ENCODE measurements at places on chromosomes 4 and X. TPM values are rescaled to one million over a fixed set of nuclear protein-coding genes. Genes with fewer than 3 reads are reported as not detected.
A peak's percentile ranks its signal among the peaks of the same experiment; 100 is the strongest.

The CNGA1 gene
- total RNA-seq, result 1.9 TPM

The TMEM47 gene
- total RNA-seq, result 41.2 TPM

- H3K27ac ChIP-seq, result peak overlapping the region; percentile 74
- no peak overlapping the region for H3K4me3 ChIP-seq
- no peaks in the 10 kb centered on the region for H3K27me3 ChIP-seq
- peaks cover 37% of the 10 kb centered on the region for H3K36me3 ChIP-seq
- no peaks in the 10 kb centered on the region for H3K4me1 ChIP-seq
- no peak for DNase-seq
Measured at GRCh38 chr4:878796-879728, 53.1 kb downstream of the GAK start.

GRCh38 chr4:51909236-51909703 lies 66.3 kb downstream of the DCUN1D4 start:
- no peak overlapping the region for H3K27ac ChIP-seq
- H3K4me1 ChIP-seq, result no peaks in the 10 kb centered on the region
- no peak overlapping the region for H3K4me3 ChIP-seq
- peaks cover 85% of the 10 kb centered on the region for H3K36me3 ChIP-seq

GRCh38 chr4:141654098-141654497 lies 17.7 kb downstream of the IL15 start:
- H3K27me3 ChIP-seq, result no peaks in the 10 kb centered on the region
- DNase-seq, result peak; percentile 58
- H3K4me1 ChIP-seq, result peaks cover 32% of the 10 kb centered on the region
- no peaks in the 10 kb centered on the region for H3K36me3 ChIP-seq
- no peak overlapping the region for H3K27ac ChIP-seq
- H3K4me3 ChIP-seq, result no peak overlapping the region

GRCh38 chrX:150506020-150506419 lies 62.4 kb upstream of the MTM1 start:
- no peak for DNase-seq
- peaks cover 13% of the 10 kb centered on the region for H3K4me1 ChIP-seq
- H3K27me3 ChIP-seq, result no peaks in the 10 kb centered on the region
- no peaks in the 10 kb centered on the region for H3K36me3 ChIP-seq
- H3K4me3 ChIP-seq, result no peak overlapping the region

DNA sequence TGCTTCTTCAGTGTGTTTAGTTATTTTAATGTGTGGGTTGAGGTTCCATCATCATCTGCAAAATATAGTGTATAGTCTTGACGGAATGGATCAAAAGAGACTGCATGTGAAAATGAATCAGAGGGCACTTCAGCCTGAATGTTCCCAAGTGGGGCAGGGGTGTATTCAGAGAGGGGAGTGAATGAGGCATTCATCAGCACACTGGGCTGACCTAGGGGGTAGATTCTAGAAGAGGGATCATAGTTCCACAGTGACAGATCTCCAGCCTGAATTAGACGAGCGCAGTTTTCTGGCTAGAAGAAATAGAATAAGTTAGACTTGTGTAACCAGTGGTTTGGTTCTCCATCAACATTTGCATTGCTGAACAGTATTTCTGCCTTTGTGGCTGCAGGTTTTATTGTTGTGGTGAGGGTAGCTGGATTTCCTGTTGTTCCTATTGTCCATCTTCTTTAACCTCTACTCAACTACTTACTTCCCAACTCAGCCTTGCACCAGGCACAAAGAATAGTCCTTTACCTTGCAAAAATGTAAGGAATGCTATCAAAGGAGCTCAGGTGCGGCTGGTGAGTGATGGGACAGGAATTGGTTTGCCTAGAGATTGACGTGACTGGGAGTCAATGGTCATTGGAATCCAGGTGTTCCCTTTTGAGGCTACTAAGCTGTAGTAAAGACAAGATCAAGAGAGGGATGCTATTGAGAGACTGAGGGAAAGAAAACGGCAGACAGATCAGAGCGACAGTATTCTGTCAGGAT lies 50.9 kb downstream of the NAP1L5 start:
- no peak overlapping the region for H3K27ac ChIP-seq
- H3K27me3 ChIP-seq, result no peaks in the 10 kb centered on the region
- no peaks in the 10 kb centered on the region for H3K36me3 ChIP-seq
- DNase-seq, result no peak
- no peak overlapping the region for H3K4me3 ChIP-seq
- peaks cover 17% of the 10 kb centered on the region for H3K4me1 ChIP-seq

DNA sequence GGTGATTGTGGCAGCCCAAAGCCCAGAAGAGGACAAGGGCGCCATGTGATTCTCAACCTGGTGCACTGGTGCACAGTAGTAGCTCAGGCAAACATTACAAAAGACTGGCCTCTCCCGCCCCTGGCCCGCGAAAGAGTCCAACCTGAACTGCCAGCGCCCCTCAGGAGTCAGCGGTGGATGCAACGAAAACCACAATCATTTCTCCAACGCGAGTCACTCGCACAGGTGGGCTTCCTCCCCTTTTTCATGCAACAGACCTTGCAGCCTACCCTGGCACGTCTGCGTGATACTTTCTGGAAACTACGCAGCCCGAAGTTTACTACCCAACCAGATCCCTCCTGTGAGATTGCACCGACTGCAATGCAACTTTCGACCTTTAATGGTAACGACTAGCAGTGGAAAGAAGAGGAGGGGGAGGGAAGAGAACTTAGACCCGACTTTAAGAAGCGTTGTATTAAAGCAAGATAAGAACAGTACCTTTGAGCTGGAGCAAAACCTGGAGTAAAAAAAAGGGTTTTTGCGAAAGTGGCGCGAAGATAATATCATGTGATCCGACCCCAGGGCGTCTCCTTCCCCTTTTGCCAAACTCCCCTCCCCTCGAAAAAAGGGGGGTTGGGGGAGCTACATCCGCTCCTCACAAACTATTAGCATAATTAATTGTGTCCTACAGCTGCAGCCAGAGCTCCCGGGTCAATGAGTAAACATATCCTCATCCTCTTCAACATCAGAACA lies 63.3 kb upstream of the CCDC160 start:
- no peaks in the 10 kb centered on the region for H3K27me3 ChIP-seq
- H3K36me3 ChIP-seq, result no peaks in the 10 kb centered on the region
- no peak for DNase-seq
- no peaks in the 10 kb centered on the region for H3K4me1 ChIP-seq
- H3K27ac ChIP-seq, result no peak overlapping the region
- H3K4me3 ChIP-seq, result peak overlapping the region; percentile 60

DNA sequence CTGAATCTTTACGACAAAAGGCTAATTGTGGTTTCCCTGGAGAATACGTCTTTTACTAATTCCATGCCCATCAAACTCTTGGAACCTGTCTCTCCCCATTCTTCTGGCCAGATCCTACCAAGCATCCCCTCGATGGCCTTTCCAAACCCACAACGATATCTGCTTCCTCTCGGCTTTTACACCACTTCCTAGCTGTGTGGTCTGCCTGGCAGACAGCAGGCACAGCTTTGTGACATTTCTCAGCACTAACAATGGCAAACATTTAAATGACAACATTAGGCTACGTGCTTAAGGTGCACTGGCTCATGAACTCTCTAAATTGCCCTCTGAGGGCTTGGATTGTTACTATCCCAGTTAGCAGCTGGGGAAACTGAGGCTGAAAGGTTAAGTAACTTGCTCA lies 141.0 kb downstream of the NSUN7 start:
- H3K36me3 ChIP-seq, result peaks cover 58% of the 10 kb centered on the region
- no peaks in the 10 kb centered on the region for H3K4me1 ChIP-seq
- H3K27me3 ChIP-seq, result no peaks in the 10 kb centered on the region
- H3K27ac ChIP-seq, result no peak overlapping the region
